Fibroblast of the aortic adventitia (primary cell): ENCODE measurements at places on chromosomes 3 and 15. TPM values are rescaled to one million over a fixed set of nuclear protein-coding genes. Genes with fewer than 3 reads are reported as not detected.

DNA sequence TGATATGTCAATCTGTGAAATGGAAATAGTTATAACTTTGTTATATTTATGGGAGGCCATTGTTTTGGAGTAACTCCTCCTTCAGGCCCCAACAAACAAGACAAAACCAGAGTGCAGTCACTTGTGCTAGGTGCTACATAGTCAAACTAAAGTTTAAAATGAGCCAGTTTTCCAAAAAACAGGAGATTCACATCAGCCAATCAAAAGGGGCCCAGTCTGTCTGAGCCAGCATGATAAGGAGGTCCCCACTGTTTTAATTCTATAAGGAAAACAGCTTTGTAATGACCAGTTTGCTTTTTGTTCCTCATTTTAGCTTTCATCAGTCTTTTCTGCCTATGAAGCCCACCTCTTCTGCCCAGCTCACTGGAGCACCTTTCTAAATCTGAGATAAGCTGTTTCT lies 94.7 kb upstream of the SLC7A14 start:
- DNase-seq: no peak

GRCh38 chr3:59845386-59845785 lies 795.6 kb upstream of the CFAP20DC start:
- DNase-seq: no peak

DNA sequence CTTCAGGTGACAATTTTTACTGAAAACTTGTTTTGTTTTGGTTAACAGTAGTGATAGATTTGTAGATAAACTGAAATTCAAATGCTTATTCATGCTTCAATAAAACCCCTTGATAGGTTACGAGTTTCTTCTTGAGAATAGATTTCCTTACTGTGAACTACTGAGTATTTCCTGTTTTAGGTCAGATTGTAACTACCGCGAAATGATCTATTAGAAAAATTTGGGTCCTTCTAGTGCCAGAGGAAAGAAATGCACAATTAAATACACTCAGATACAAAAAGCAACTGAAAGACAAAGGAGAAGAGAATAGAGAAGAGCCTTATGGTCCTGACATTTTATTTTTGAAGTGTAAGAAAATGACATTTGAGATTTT lies 251.7 kb upstream of the TBL1XR1 start:
- DNase-seq: no peak

- DNase-seq: no peak
Observed at GRCh38 chr3:183816681-183817510, 8.5 kb downstream of the MAP6D1 start.

WDR73 gene
- 26.8 and 38.0 TPM in 2 replicates for total RNA-seq

HES1 gene
- 0.81 and 3.4 TPM in 2 replicates for total RNA-seq

ZNF197 gene
- total RNA-seq: 16.4 and 22.2 TPM in 2 replicates
